Parietal lobe (tissue), 2 donors: ENCODE measurements at places on chromosomes 1 and 21. TPM values are rescaled to one million over a fixed set of nuclear protein-coding genes. Genes with fewer than 3 reads are reported as not detected.

Gene S100A12
- total RNA-seq = 1.6 TPM

Gene RGS13
- total RNA-seq = not detected

Gene KRTAP12-2
- not detected for total RNA-seq

Gene ACTN2
- total RNA-seq = 138 TPM

Gene AMY2B
- 84.2 TPM for total RNA-seq

Gene SPRR4
- not detected for total RNA-seq

Gene C1orf185
- not detected for total RNA-seq

Gene CCDC27
- total RNA-seq = not detected

Gene TSPAN2
- total RNA-seq = 28.2 TPM

Gene FCGR3B
- total RNA-seq = 0.63 TPM

Gene PRPF38A
- total RNA-seq = 22.8 TPM

Gene GBP7
- not detected for total RNA-seq

Gene OVAAL
- not detected for total RNA-seq

Gene RHBDL2
- total RNA-seq = not detected

Gene C8A
- total RNA-seq = not detected

Gene RXFP4
- not detected for total RNA-seq

Gene SRM
- 30.0 TPM for total RNA-seq

Gene ILDR2
- 30.4 TPM for total RNA-seq

Gene RIMKLA
- 32.6 TPM for total RNA-seq

Gene OR2AK2
- 6.6 TPM for total RNA-seq
